ENCODE measurements at places on chromosomes 16 and 17.

DNA sequence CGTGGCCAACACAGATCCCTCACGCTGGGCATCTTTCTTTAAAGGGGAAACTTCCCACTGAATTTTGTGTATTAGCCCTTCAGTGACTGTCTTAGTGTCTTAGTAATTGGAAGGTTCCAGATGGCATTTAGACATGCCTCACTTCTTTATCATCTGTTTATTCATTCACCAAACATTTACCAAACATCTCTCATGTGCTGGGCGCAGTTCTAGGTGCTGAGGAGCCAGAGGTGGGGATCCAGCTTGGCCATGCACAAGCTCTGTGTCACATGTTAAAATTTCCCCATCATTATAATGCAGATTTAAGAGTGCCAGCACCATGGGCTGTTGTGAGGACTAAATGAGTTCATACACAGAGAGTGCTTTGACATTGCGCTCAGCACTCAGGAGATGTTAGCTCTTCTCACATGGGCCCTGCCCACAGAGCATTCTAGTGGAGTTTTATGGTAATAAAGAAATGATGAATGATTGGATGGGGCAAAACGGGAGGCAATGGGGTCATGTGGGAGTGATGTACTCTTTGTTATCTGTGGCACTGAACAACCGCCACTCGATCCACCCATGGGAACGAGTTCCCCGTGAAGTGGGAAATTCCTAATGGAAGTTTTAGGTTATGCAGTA is 119.7 kb downstream of the SNX29 start:
- no peak for DNase-seq

- no peak for DNase-seq
Measured at GRCh38 chr16:26649381-26650045, 417.2 kb upstream of the C16orf82 start.

GRCh38 chr17:28059675-28060074 is 17.2 kb downstream of the NLK start:
- no peak for DNase-seq

DNA sequence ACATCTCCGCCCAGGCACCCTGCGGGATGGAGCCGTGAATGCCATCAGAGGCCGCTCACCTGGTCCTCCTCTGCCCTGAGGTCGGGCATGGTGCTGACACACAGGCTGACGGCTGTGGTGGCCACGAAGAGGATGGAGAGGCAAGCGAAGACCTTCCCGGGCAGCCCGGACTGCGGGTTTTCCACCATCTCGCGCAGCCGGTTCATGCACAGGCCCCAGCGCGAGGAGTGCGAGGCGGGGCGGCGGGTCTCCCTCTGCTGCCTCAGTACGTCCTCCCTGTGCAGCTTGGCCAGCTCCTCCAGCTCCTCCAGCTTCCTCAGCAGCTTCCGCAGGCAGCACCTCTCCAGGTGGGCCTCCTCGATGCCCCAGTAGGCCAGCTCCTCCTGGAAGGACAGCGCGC is 3.1 kb downstream of the KCNG4 start:
- no peak for DNase-seq

DNA sequence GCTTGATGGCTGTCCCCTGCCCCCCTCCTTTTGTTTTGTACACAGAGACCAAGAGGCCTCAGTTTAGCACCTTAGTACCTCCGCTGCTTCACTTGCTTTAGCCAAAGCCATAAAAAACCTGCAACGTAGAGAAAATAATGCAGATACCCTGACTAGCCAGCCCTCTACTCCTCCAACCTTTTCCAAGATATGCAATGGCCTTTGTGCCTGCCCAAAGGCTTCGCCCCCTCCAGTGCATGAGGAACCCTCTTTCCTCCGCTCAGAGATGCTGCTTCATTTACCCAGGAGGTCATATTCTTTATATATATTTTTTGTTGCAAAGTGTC is 17.0 kb downstream of the CNTNAP1 start:
- no peak for DNase-seq

DNA sequence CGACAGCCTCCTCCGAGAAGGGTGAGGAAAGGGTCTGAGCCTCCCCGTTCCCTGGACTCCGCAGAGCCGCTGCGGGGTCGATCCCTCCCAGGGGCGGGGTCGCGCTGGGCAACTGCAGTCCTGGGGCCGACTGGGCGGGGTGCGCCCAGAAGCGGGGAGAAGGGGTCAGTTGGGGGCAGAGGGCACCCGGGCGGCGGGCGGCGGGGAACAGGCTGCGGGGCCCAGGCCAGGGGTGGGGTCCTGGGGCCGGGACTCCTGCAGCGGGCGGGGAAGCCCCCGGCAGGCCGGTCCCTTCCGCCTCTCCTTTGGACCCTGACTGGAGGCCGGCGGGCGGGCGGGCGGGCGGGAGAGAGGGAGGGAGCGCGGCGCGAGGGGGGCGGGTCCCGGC is 352 bp downstream of the GGNBP2 start:
- DNase-seq = no peak
